ENCODE measurements at places on chromosomes 7 and 10. TPM values are rescaled to one million over a fixed set of nuclear protein-coding genes. Genes with fewer than 3 reads are reported as not detected.

DNA sequence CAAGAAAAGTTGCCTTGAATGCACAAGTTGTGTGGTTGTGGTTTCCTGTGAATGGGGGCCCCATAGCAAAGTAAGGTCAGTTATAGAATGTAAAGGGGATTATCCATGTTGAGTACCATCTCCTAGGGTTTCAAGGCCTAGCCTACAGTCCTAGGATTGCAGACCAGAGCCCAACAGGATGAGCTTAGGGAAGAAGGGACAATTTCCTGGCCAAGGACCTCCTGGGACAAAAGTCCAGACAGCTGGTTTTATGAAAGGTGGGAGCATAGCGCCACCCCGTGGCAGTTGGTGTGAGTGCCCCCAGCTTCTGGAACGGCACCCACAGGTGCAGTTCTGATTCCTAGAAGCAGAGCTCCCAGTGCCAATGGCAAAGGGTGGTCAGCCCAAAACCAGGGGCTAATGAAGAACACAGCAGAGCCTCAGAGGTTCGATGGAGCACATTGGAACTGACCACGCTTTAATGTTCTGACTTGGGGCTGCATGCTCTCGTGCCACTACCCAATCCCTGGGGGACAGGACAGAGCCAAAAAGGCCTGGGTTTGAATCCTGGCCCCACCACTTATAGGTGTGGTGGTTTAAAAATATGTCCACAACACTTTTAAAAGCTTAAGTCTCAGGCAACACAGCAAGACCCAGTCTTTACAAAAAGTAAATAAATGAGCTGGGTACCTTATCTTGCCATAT, 25.8 kb upstream of the TMEM120A start:
- DNase-seq, result no peak

Gene ADRB1
- 0.57 TPM for polyA plus RNA-seq

DNA sequence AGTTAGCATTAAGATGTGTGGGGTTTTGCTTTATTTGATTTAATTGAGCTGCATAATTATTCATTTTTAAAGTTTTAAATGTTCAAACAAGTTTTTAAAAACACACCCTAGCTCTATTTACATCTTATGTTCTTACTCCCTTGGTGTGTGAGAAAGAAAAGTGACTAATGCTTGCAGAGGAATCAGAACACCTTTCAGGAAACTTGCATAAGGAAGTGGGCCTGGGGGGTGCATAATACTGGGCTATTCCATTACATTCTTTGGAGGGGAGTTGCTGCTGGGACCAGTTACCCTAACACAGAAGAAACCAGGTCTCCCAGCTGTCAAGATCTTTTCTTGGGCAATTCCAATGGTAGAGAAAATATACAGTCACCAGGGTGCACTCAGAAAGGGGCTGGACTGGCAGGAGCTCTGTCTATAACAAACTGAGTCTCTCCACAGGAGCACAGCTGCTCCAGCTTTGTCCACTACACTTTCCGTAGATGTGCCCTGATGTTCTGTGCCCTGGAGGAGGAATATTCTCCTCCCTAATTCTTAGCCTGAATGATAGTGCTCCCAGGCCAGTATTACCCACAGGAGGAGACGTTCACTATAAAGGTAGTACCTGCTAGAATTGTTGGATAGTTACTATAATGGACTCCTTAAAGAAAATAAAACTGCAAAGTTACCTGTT, 304.2 kb downstream of the CDC14C start:
- DNase-seq, result no peak

DNA sequence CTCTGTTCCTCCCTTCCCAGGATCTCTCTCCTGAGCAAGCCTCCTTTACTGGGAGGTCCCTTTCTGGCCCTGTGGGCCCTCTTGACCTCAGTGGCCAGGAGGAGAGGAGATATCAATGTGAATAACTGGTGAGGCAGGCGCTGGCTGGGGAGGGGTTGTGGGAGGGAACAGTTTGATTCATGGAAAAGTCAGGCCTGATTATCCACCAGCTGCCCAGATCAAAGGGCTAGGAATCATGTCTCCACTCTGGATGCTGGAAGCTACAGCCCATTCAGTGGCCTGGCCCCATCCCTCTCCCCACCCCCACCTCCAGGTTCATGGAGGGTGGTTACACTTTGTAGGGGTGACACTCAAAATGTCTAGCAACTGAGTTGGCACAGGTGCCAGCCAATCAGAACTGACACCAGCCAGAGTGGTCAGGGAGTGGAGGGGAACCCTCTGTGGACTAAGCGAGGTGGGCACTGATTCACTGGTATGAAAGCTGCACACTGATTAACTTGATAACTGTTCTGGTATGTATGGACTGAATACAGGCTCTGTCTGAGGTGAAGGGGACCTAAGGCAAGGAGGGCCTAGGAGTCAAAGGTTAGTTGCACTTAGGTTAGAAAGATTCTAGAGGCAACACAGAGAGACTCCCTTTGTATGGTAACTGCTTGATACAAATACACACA, 4.8 kb downstream of the PRRT4 start:
- DNase-seq, result no peak

- DNase-seq, result no peak
Observed at GRCh38 chr10:22609719-22610465, 104.5 kb downstream of the PIP4K2A start.

Measured in urinary bladder (tissue), 4 donors.